A549 treated with Mapracorat at 1 μM for 4 hours (cell line): ENCODE measurements at places on chromosomes 1 and 21. TPM values are rescaled to one million over a fixed set of nuclear protein-coding genes. Genes with fewer than 3 reads are reported as not detected.

GABPA gene
- 5.0 to 7.3 TPM (median 6.4 TPM) in 5 replicates for total RNA-seq

CFHR5 gene
- total RNA-seq = not detected in 5 replicates

RIMS3 gene
- 0.97 to 1.3 TPM (median 1.1 TPM) in 5 replicates for total RNA-seq

CCDC27 gene
- total RNA-seq = not detected in 5 replicates

ADORA1 gene
- 0.50 to 0.74 TPM (median 0.68 TPM) in 5 replicates for total RNA-seq

RWDD3 gene
- 8.6 to 11.1 TPM (median 9.0 TPM) in 5 replicates for total RNA-seq

KCNJ15 gene
- total RNA-seq = 0.27 to 0.55 TPM (median 0.32 TPM) in 3 of 5 replicates, not detected in the others

MRPL37 gene
- total RNA-seq = 84.1 to 97.0 TPM (median 96.1 TPM) in 5 replicates

OR2T33 gene
- not detected in 5 replicates for total RNA-seq

NPPB gene
- 0.22 TPM in 1 of 5 replicates, not detected in the others for total RNA-seq

LCE1A gene
- not detected in 5 replicates for total RNA-seq

PCAT6 gene
- 2.8 to 5.1 TPM (median 3.8 TPM) in 5 replicates for total RNA-seq

CD52 gene
- 0.64 TPM in 1 of 5 replicates, not detected in the others for total RNA-seq

HES4 gene
- 22.0 to 73.2 TPM (median 67.5 TPM) in 5 replicates for total RNA-seq

NEK2 gene
- total RNA-seq = 34.9 to 45.6 TPM (median 44.5 TPM) in 5 replicates

OR6K3 gene
- total RNA-seq = not detected in 5 replicates
